ENCODE measurements at places on chromosomes 3 and 15.
A peak's percentile ranks its signal among the peaks of the same experiment; 100 is the strongest.

DNA sequence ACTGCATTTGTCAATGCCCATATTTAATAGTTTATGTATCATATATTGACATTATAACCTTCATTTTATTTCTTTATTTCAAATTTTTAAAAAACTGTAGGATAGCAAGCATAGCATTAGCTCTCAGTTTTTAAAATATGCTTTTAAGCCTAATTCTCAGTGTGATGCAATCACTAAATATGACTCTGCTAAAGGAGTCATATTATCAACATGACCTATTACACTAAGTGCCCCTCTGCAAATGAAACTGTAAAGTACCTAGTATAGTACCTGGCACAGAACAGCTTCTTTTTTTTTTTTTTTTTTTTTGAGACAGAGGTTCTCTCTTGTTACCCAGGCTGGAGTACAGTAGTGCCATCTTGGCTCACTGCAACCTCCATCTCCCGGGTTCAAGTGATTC is 179.4 kb upstream of the CGNL1 start:
- DNase-seq = no peak

DNA sequence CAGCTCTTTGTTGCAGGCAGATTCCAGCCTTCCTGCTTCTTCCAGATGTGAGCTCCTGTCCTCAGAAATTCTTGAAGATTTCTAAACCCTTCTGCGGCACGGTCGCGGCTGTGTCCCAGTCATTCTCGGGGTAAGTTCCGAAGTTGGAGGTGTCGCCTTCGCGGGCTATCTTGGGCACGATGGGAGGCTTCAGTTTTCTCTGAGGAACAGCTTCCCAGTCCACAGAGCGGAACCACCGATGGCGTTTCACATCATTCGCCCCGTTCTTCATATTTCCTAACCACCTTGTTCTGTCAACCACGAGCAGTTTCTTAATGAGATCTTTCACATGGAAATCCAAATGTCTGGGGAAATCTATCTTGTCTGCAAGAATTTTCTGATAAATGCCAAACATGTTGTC is 24.7 kb upstream of the CERS3 start:
- no peak for DNase-seq

GRCh38 chr15:80468796-80469195 is 64.6 kb downstream of the ARNT2 start:
- DNase-seq = no peak

- no peak for DNase-seq
Measured at GRCh38 chr15:59443341-59444072, 5.5 kb downstream of the FAM81A start.

GRCh38 chr3:180516368-180516767 is 85.6 kb upstream of the TTC14 start:
- no peak for DNase-seq

DNA sequence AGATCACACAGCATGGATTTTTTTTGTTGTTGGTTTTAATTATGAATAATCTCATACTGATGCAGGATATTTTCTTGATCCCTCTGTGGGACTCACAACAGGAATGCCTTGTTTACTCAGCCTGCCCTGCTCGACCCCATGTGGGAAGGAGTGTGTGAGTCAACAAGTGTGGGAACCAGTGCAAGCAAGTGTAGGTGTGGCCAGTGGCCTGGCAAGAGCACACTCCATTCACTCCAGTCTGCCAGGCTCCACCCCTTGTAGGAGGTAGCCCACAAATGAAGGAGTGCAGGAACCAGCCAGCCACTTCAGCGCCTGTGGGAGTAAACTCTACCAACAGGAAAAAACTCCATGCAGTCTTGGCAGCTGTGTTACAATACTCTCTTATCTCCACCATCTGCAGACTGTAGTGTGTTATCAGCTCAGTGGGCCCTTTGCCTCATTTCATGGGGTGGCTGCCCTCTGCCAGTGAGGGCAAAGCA is 393.6 kb downstream of the OTOL1 start:
- DNase-seq = no peak

DNA sequence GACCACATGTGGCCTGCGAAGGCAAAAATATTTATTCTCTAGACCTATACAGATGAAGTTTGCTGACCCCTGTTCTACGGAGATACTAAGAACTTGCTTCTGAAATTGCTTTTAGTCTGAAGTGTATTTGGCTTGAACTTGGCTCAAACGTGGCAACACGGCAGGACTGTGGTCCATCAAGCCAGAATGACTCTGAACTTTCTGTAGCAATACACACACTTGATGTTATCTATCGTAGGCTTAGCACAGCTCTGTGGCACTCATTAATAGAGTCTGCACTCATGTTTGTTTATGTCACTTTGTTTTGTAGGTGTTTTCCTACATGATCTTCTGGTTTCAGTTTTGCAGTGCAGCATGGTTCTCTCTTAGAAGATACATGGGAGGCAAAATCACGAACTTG is 298.1 kb downstream of the ADAMTS17 start:
- no peak for DNase-seq

GRCh38 chr3:172713316-172713715 is 2.4 kb upstream of the NCEH1 start:
- DNase-seq = no peak

DNA sequence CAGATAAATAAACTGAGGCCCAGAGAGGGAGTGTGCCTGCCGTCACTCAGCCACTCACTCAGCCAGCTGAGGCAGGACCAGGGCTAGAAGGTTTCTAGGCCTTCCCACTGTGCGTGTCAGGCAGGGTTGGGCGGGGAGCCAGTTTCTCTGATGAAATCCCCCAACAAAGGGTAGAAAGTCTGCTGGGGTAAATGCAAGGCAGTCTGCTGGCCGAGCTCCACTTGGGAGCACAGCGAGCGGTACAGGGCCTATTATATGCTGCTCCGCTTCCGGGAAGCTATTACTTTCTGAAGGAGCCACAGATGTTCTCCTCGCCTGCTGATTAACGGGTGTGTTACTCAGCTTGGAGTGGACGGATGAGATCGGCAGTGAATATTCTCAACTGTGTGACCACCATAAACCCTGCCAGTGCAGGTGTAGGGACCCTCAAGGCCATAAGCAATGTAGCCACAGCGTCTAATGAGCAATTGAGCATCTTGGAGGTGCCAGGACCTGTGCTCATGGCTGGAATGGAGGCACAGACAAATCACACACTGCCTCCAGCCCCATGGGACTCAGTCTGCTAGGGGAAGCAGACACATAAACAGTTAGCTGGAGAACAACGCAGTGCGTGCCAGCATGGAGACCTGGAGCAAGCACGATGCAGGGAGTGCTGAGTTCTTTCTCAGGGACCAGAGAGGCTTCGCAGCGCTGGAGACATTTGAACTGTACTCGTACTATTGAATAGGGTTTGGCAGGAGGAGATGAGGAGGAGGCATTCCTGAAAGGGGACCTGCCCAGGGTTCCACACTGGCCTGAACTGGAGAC is 42.1 kb downstream of the CORO2B start:
- DNase-seq = peak; percentile 97

- no peak for DNase-seq
Measured at GRCh38 chr3:77040926-77041722, 1.2 kb downstream of the ROBO2 start.

DNA sequence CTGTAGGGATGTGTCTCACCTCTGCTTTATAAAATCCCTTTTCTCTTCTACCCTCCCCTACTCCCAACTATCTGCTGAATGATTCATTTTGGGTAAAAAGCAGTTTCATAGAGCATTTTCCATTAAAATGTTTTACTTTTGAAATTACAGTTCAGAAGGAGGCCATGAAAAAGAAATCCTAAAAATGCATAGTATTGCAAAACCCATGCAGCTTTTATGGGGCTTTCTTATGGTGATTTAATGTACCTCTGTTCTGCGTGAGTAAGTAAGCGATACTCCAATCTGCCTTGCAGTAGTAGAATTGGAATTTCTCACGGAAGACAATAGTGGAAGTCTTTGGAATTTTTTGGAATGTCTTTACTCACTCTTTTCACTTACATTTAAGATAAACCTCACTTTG is 111.9 kb downstream of the ARPP21 start:
- DNase-seq = no peak

DNA sequence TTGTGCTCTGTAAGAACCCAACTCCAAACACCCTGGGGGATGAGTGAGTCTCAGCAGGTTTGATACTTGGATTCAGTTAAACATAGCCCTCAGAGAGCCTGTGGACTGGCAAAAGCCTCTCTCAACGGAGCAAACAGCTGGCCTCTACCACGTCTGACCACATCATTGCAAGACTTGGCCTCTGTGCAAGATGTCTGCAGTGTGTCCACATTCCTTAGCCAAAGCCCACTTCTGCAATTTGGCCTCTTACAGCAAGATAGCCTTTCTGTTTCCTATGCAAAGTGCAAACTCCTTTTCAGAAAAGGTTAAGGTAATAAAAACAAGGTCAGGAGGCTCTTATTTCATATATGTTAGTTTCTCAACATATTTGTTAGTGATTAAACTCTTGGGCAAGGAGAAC is 27.9 kb downstream of the FBN1 start:
- DNase-seq = peak; percentile 74

GRCh38 chr15:56208641-56209155 is 35.0 kb downstream of the RFX7 start:
- no peak for DNase-seq

DNA sequence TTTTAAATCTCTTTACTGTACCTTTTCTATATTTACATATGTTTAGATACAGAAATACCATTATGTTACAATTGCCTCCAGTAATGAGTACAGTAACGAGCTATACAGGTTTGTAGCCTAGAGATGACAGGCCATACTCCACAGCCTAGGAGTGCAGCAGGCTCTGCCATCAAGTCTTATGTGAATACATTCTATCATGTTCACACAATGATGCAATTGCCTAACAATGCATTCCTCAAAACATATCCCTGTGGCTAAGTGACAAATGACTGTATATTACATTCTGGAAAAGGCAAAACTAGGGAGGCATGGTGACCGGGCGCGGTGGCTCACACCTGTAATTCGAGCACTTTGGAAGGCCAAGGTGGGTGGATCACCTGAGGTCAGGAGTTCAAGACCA is 192.4 kb upstream of the IGF1R start:
- no peak for DNase-seq

GRCh38 chr3:51722362-51722761 is 15.5 kb downstream of the GRM2 start:
- DNase-seq = no peak

GRCh38 chr15:22831473-22831872 is 7.0 kb upstream of the NIPA2 start:
- DNase-seq = no peak

DNA sequence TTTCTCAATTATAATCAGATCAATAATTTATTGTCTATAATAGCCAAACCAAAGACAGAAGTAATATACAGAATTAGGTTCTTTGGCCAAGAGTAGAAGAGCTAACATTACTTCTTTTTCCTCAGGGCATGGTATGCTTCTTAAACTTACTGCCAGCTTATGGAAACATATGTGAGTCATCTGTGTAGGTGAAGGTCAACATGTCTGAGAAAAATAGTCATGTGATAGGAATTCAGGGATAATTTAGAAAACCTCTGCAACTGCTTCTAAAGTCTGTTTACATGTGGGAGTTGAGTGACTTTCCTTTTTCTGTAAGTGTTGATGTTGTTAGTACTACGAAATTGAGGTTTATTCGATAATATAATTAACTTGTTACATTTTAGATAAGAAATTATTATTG is 19.2 kb upstream of the MAP6D1 start:
- DNase-seq = no peak

GRCh38 chr3:194294199-194294894 is 56.8 kb downstream of the CPN2 start:
- no peak for DNase-seq

DNA sequence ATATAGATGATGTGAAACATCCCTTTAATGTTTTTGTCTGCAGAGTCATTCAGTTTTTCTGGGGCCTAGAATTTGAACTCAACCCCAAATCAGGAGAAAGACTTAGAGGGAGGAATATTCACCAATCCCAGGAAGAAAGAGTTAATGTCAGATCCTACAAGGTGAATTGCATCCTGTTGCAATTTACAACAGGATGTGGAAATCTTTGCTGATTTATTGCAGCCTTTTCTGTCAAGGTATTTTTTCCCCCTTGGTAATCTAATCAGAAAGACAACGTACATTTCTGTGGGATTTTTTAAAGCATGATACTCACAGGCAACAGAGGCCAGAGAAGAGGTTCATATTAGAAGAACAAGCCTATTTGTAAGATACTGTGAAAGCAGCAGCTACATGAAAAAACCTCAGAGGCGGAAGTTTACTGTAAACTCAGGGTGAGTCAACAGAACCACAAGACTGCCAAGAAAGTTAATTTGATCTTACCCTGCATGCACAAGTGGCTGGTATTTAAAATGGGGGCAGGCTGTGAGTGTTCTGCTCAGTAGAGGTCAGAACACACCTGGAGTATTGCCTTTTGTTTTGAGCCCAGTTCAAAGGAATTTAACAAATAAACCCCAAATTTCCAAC is 531.9 kb downstream of the AGBL1 start:
- no peak for DNase-seq

- no peak for DNase-seq
Measured at GRCh38 chr15:65069179-65069578, 1.4 kb upstream of the RASL12 start.

DNA sequence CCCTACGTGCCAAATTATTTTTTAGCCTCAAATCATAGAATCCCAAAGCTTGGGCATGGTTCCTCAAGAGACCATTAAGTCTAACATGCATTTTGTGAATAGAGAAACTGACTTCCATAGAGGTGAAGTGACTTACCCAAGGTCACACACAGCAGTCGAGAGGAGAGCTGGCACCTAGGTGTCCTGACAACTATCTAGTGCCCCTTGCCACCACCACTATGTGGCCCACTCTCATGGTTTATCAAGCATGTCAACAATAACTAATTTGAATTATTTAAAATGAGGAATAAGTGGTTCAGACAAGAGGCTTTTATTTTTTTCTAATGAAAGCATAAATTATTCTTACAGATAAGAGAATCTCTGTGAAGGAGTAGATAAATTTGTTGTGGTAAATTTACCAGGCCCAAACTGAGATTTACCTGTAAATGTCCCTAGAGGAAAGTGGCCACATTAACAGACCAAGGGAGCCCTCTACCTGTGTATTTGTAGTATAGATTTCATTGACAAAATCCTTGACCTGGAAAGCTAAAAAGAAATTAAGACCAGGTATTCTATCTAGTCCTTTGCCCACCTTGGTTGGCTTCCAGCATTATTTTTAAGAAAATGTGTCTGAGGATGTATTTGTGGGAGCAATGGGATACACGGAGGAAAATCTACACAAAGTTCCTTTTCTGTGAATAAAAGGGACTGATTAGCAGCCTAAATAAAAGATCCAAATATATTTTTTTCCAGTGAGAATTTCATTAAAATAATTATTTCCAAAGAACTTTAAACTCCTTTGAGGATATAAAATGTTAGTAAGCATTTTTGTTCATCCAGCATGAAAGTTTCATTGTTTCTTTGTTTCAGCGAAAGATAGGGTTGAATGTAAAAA is 49.1 kb downstream of the IQCH start:
- DNase-seq = no peak

- DNase-seq = no peak
Measured at GRCh38 chr3:75180235-75180944, 483.7 kb upstream of the FRG2C start.

GRCh38 chr3:68945225-68945624 is 12.9 kb upstream of the TAFA4 start:
- DNase-seq = no peak

- no peak for DNase-seq
Measured at GRCh38 chr3:168618827-168619470, 523.2 kb upstream of the GOLIM4 start.
